ENCODE measurements at places on chromosomes 5 and 9. TPM values are rescaled to one million over a fixed set of nuclear protein-coding genes. Genes with fewer than 3 reads are reported as not detected.

GRCh38 chr9:81759680-81760215 is 70.4 kb upstream of the TLE1 start:
- DNase-seq = no peak

GRCh38 chr5:172078726-172079345 is 72.4 kb upstream of the FBXW11 start:
- no peak for DNase-seq

Gene ELP1
- total RNA-seq = 24.2 TPM

Gene SPAG8
- 3.5 TPM for total RNA-seq

Gene ADGRD2
- total RNA-seq = not detected

DNA sequence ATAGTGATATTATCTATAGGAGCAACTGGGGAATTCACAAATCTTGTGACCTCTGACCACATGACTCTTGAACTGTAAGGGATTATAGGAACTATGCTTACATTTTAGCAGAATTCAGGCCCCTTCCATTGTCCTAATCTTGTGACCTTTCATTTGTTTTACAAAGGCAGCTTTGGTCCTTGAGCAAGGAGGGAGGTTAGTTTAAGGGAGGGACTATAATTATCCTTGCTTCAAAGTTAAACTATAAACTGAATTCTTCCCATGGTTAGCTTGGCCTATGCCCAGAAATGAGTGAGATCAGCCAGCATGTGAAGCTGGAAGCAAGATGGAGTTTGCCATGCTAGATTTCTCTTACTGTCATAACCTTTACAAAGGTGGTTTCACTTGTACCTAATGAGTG is 51.2 kb downstream of the TARS1 start:
- DNase-seq = no peak

GRCh38 chr9:133105461-133105770 is 15.6 kb downstream of the RALGDS start:
- no peak for DNase-seq

Gene GAPT
- total RNA-seq = 0.27 TPM

GRCh38 chr9:99624499-99625233 is 197.0 kb upstream of the NR4A3 start:
- no peak for DNase-seq

DNA sequence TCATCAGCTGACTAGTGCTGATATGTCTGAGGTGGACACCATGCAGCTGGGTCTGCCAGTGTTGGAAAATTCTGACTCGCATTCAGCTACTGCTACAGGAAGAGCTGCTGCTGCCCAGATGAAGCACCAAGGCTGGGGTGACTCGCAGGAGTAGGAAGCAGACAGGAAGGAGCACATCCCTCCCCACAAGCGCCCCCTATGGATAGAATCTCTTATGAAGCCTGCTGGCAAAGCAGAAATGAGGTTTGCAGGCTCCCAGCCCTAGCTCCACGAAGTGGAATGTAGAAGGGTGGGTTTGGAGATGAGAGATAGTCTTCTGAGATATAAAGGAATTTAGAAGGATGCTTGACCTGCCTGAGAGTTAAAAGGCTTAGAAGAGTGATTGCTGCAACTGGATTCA is 443.0 kb downstream of the ACTL7B start:
- no peak for DNase-seq

Gene ESM1
- total RNA-seq = 0.81 TPM

Gene CCNB1
- 2.1 TPM for total RNA-seq

Gene BASP1
- 3.9 TPM for total RNA-seq

DNA sequence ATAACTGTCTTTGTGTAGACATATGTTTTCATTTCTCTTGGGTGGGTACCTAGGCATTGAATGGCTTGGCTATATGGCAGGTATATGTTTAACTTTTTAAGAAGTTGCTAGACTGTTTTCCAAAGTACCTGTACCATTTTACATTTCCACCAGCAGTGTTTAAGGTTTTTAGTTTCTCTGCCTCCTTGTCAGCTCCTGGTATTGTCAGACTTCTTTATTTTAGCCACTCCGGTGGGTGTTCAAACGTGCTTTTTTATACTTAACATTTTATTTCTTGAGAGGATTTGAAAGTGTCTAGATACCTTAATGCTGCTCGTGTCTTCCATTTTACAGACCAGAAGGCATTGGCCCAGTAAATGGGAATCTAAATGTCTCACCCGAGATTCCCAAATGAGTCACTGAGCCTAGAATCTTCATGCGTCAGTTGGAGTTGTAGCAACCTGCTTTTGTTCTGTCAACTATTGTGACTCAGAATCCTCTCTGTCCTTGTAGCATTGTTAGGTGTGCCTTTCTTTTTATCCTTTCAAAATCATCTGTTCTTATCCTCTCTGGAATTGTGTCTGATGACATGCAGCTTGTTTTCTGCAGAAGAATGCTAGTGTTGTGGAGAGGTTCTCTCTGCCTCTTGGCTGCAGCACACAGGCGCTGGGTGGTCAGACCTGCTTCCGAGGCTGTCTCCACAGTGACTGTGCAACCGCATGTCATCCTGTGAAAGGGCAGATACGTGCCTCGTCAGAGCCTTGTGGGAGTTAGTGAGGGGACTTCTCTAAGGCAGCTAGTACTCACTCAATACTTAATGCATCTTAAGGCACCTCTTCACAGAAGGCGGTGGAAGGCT is 291.8 kb downstream of the AOPEP start:
- no peak for DNase-seq

Gene NR6A1
- total RNA-seq = 2.2 TPM

Gene LCN10
- total RNA-seq = 3.3 TPM

Gene OGN
- total RNA-seq = 15.2 TPM

DNA sequence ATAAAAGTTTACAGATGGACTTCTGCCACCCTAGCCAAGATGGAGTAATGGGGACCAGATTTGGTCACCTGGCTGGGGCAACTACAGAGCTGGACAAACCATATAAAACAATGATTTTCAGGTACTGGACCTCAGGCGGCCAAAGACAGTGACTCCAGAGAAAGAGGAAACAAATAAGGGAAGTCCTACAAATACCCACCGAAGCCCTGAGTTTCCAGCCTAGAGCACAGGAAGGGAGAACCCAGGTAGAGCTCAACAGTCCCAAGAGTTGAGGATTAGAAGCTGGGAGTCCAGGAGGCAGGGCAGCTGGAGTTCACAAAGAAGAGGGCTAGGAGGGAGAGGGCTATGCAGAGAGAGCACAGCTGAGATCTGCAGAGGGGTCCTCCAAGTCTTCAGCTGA is 106.7 kb upstream of the NR5A1 start:
- no peak for DNase-seq

GRCh38 chr9:137217276-137218211 is 4.5 kb downstream of the RNF208 start:
- DNase-seq = no peak

DNA sequence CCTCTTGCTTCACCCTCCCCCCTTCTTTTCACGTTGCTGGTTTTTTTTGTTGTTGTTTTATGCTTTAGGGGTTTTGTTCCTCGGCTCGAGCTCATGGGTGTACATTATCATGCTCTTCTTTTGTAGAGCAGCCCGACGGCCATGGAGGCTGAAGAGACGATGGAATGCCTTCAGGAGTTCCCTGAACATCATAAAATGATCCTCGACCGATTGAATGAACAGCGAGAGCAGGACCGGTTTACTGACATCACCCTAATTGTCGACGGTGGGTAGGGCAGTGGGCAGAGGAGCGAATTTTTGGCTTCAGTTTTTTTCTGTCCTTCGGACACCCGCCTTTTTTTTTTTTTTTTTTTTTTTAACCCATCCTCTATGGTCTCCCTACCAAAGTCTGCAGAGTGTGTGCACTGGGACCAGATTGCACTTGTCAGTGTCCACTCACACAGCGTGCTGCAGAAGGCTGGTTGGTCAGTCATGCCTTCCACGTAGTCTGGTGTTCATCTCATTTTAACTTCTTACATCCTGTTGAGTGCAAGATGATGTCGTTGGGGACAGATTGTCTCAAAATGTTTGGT is 1.3 kb downstream of the ZNF131 start:
- no peak for DNase-seq

Gene TICAM2
- 2.0 TPM for total RNA-seq

GRCh38 chr9:94159069-94159939 is 75.0 kb downstream of the PTPDC1 start:
- no peak for DNase-seq

Gene AQP7
- total RNA-seq = 80.4 TPM

- no peak for DNase-seq
These were observed 330 bp downstream of the TBC1D2 start for GRCh38 chr9:98255061-98255577.

DNA sequence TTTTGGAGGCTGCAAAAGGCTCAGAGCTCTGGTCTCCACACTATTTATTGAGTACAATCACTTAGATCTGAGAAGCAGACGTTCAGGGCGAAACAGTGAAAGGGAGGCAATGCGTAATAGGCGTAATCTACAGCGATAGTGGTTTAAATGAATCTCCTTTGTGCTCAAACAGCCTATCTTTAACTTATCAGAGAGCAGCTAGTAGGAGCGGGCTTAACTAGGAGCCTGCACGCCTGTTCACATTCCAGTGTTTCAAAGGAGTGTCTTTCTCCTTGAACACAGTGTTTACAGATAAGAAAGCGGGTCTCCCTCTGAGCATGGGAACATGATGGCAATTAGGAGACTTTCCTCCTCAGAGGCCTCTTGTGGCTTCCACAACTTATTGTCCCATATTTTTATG is 49.4 kb downstream of the AP3B1 start:
- no peak for DNase-seq

DNA sequence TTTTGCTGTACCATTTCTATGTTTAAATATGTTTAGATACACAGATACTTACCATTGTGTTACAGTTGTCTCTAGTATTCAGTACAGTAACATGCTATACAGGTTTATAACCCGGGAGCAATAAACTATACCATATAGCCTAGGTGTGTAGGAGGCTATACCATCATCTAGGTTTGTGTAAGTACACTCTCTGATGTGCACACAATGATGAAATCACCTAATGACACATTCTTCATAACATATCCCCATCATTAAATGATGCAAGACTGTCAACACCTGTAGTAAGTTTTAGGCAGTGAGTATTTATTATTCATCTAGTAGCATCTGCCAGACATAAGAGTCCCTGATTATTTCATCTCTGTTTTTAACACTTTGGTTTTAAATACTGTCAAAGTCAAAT is 7.3 kb upstream of the DHFR start:
- no peak for DNase-seq

DNA sequence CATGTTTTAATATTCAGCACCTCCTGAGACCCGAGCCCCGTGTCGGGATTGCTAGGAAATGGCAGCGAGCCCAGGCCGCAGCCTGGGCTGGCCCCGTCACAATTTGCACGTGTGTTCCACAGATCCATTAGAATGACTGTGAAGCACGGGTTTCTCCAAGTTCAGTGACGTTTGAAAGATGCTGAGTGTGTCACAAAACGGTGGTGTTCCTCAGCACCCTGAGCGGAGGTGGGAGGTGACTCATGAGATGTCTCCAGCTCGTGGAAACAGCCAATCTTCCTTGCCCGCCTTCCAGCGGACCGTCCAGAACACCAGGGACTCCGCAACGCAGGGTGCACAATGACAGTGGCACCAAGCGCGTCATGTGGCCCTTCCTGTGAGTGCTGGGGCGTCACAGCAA is 412.8 kb downstream of the IRX2 start:
- DNase-seq = no peak

Gene RNF180
- total RNA-seq = 13.7 TPM

DNA sequence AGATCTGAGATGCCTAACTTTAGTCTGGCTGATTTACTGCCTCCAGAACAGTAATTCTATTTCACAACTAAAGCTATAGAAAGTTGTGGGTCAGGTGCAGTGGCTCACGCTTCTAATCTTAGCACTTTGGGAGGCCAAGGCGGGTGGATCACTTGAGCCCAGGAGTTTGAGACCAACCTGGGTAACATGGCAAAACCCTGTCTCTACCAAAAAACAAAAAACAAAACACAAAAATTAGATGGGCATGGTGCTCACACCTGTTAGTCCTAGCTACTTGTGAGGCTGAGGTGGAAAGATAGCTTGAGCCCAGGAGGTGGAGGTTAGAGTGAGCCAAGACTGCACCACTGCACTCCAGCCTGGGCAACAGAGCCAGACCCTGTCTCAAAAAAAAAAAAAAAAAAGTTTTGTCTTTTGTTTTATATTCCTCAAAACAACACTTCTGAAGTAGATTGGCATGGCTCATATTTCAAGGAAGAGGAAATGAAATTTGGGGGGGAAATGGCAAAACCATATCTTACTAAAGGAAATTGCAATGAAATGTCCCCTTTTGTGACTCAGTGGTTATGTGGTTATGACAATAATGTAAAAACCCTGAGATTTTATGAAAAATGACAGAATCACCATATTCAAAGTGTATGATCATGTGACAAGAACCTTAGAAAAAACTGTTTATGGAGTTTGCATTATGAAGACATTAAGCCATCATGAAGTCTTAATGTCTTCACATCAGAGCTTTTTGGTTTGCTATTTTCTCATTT is 16.2 kb downstream of the FNBP1 start:
- DNase-seq = no peak

DNA sequence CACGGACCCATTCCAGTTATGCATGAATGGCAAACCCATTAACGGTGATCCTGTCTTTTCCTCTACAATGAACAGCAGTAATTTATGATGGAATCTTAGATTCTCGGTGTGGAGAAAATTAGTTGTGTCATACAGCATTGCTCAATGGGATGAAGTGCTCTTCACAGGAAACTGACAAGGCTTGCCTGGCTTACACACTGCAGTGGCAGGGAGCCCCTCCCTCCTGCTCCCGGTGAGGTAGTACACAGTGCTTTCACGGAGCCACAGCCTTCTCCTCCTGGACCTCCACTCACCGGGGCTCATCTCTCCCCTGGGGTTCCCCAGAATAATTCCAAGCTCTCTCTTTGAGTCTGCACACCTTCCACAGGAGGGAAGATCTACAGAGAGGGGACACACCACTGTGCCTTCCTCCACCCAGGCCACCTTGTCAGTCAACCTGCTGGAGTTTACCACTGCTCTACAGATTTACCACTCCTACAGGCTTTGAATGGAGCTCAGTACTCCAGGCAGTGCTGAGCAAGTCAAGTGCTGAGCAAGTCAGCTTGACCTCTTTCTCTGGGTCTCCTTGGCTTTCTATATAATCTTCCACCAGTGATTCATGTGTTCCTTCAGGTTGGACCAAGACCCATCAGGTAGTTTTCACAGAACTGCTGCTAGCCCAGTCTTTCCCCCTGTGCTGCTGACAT is 59.1 kb upstream of the TBC1D2 start:
- no peak for DNase-seq

GRCh38 chr5:164600274-164600673 is 1094.9 kb downstream of the MAT2B start:
- no peak for DNase-seq

GRCh38 chr5:78756858-78757257 is 108.3 kb upstream of the LHFPL2 start:
- DNase-seq = no peak

DNA sequence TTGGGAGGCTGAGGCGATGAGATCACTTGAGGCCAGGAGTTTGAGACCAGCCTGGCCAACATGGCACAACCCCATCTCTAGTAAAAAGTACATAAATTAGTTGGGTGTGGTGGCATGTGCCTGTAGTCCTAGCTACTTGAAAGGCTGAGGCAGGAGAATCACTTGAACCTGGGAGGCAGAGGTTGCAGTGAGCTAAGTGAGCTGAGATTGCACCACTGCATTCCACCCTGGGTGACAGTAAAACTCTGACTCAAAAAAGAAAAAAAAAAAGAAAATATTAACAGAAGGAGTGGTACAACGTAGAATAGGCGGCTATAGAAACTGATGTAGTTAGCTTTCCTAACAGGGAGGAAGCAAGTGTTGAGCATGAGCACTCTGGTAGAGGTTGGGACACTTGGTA is 59.9 kb downstream of the PBX3 start:
- DNase-seq = no peak

Gene RRAGA
- total RNA-seq = 86.6 TPM

- no peak for DNase-seq
These were observed 507.2 kb downstream of the NFIB start for GRCh38 chr9:13806714-13807113.

Gene SPAAR
- 4.0 TPM for total RNA-seq

Gene GLIPR2
- 6.6 TPM for total RNA-seq

Gene PTPDC1
- total RNA-seq = 14.0 TPM

All from cardiac septum (tissue), 1 donor.